LNCaP clone FGC (cell line): ENCODE measurements at places on chromosomes 4 and X.

DNA sequence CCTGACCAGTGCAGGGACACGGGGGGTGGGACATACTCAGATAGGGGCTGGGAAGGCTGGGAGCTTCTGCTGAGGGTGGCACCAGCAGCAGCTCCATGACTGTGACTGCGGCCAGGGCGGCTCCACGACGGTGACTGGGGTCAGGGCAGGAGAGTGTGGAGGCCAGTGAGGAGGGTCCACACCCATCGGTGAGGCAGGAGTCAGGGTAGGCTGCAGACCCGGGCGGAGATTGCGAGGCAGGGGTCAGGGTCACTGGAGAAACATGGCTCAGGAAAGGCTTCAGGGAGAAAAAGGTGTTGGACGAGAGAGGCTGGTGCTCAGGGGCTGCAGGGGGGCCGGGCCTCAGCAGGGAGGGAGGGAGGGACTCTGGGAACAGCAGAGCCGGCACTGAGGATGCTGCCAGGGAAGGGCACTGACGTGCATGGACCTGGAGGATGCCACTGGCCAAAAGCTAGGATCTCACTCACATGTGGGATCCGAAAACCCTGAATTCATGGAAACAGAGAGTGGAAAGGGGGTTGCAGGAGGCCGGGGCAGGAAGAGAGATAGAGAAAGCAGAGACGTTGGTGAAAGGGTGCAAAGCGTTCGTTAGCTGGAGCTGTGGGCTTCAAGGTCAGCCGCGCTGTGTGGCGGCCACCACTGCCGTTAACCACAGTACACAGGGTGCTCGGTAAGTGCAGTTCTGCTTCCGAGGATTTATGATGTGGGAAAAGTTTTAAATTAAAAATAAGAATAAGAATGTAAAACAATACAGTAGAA is 22.0 kb downstream of the ATP5ME start:
- no peak for DNase-seq

DNA sequence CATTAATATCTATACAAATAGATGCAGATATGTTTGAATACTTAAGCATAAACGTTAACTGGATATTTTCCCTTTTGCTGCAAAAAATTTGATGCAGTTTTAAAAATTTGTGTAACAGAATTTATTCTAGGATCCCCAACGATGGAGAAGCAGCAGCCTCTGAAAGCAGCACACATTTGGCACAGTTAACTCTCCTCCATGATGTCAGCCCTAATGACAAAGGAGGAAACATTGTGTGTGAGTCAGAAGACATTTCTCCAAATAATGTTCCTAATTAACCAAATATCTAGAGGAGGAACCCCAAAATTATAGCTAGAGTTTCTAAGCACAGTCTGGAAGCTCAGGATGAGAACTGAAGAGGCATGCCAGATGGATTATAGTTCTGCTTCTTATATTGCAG is 281.9 kb upstream of the MAD2L1 start:
- no peak for DNase-seq

DNA sequence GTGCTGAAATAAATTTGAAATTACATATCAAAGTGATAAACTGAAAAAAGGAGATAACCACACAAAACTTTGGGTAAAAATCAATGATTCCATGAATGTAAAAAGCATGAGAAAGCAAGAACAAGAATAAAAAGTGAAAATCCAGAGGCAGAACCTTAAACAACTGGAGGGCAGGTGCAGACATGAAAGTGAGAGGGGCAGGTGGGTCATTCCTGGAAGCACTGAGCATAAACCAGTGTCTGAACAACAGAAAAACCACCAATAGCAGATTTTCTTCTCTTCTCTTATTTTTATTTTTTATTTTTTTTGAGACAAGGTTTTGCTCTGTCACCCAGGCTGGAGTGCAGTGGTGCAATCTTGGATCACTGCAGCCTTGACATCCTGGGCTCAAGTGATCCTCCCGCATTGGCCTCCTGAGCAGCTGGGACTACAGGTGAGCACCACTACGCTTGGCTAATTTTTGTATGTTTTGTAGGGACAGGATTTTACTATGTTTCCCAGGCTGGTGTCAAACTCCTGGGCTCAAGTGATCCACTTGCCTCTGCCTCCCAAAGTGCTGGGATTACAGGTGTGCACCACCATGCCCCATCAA is 46.8 kb upstream of the GPR78 start:
- no peak for DNase-seq

DNA sequence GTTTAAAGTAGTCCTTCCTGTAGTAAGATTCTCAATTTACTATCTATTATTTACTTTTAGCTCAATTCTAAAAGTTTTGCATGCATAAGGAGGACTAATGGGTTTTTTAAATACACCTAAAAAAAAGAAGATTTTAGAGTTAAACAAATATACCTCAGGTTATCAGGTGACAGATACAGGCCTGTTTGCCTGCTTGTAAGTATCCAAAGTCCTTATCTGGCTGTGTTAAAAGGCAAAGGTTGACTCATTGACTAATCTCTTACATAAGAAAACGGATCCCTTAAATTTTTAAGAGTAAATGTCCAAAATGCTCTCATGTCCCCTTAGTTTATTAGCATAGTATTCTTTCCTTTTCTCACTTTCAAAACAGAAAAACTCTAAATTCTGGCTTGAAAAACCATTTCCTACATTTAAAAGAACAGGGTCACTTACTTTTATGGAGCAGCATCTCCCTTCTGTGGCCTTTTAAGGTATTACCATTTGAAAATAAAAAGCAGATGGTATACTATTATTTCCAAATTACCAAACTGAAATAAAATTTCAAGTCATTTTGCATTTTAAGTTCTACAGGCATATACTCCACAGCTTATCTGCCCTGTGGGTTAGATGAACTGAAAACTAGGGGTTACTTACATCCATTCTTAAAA is 4.5 kb downstream of the CBR4 start:
- DNase-seq = no peak

DNA sequence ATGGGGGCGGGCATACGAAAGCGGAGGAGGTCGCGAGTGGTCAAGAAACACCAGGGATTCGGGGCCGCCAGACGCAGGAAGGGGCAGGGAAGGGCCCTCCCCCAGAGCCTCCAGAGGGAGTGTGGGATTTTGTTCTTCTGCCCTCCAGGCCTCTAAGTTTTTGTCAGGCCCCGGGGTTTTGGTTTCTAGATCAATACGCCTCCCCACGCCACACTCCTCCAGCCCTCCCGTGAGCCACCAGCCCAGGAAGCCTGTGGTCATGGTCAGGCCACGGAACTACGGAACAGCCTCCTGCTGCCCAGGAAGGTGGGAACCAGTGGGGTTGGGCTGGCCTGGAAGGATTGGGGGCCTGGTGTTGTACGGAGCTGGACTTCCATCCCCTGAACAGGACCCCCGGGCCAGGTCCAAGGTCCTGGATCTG is 38.4 kb downstream of the CPLX1 start:
- no peak for DNase-seq

DNA sequence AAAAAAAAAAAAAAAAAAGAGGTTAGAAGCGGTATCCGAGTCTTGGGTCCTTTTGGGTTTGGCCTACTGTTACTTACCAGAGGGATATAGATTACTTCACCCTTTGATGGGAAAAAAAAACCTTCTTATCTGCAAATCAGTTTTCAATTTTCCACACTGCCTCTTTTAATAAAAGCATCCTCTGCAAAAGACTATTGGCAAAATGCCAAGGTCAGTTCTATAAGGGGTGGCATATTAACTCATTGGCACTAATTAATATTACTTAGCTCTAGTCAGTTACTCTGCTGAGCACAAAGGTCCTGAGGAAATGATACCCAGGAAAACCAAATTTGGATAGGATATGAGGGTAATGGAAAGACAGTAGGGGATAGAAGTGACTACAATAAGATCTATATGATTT is 44.3 kb upstream of the MTMR8 start:
- DNase-seq = no peak

GRCh38 chrX:142089193-142089592 is 115.9 kb downstream of the MAGEC2 start:
- DNase-seq = no peak

- DNase-seq = no peak
Observed at GRCh38 chr4:145930592-145930991, 8.0 kb downstream of the ZNF827 start.

DNA sequence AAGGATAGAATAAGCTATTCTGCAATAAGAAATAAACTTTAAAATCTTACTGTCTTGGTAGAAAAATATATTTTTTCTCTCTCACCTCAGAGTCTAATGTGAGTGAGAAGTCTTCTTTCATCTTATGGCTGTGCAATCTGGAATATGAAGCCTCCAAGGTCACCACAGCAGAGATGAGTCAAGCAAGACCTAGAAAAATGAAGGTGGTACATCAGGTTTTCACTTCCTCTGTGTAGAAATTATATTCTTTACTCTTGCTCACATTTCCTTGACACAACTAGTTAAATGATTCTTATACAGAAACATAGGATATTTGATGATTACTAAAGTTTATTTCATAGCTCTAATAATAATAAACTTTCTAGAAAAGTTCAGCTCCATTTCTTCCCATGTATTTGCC is 211.4 kb downstream of the CXXC4 start:
- DNase-seq = no peak

DNA sequence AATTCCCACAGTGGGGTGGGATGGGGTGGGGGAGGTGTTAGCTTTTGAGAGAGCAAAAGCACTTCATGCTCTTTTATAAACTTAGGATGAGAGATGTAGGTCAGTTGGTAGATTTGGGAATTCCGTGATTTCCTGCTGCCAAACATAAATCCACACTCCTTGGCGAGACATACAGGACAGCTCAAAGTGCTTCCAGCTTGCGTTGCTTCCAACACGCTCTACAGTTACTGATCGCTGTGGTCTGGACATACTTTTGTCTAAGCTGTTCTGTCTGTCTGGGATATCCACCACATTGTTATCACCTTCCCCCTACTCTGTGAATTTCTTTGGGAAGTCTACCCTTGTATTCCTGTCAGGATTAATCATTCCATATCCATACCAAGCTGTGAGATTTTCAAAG is 117.5 kb downstream of the RAPGEF2 start:
- DNase-seq = no peak

- DNase-seq = no peak
Observed at GRCh38 chr4:154616731-154617130, 4.3 kb upstream of the FGG start.

DNA sequence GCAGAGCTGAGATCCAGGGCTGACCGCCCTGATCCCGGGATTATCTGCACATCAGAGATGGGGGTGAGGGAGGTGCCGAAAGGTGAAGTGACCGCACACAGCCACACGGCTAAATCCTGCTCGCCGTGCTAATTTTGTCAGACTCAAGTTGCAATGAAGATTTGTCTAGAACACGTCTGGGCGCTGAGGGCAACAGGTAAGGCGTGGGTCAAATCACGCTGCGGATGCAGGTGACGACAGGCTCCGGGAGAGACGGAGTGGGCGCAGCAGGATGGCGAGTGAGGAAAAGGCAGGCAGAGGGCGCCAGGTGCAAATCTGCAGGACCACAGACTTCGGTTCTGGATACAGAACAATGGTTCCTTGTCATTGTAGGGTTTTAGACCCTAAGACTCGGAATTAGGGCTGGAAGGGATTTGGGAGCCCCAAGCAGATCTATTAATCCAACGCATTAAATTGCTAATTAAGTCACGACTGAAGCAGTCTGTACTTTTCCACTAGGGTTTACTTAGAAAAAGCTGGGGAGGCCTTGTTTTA is 1.9 kb upstream of the TBC1D14 start:
- DNase-seq = no peak

- DNase-seq = no peak
Observed at GRCh38 chr4:100258675-100259074, 68.4 kb upstream of the DDIT4L start.

DNA sequence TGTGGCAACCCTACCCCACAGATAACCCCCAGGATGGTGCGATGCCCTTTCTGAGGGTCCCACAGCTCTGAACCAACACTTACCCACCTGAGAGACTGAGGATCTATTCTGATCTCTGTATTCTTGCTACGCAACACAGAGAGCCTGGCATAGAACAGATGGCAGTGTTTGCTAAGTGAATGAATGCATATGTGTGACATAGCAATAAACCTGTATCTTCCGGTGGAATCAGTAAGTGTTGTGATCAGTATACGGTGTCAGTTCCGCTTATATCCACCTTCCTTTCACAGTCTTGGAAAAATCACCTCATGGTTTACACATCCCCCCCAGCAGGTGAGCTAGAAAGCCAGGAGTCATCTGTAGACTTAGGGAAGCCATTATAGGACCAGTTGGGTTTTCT is 5.9 kb upstream of the HSD17B10 start:
- no peak for DNase-seq

GRCh38 chr4:52714597-52715254 is 36.5 kb downstream of the ERVMER34-1 start:
- DNase-seq = no peak

DNA sequence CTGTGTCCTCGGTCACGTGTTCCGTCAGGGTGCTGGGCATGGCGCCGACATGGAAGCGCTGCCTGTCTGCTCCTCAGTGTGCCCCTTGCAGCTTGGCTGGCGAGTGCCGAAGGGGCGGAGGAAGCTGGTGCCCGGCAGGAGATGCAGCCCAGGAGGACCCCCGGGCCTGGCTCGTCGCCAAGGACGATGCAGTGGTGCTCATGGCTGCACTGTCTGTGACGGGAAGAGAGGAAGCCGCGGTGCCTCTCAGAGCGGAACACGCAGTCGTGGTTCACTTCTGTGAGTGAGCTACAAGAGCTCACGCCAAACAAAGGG is 38.1 kb downstream of the FGFRL1 start:
- DNase-seq = no peak

- no peak for DNase-seq
Observed at GRCh38 chr4:37758226-37758625, 68.3 kb upstream of the PGM2 start.

DNA sequence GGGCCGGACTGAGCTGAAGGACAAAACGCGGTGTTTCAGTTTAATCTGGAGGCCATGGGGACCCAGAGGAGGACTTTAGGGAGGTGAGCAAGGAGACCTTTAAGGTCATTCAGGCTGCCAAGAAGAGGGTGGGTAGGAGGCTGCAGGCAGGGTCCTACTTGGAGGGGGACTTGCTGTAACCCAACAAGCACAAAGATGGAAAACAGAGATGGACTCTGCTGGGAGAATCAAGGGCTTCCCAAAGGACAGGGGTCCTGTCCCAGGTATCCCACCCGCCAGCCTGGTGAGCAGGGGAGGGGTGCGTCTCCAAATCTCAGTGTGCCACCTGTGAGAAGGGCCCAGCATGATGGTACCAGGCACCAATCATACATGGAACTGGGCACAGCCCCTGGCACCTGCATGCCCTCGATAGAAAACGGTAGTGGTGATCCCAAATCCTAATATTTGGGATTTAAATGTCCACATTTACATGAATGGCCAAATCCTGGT is 3.9 kb upstream of the HAUS3 start:
- DNase-seq = no peak

- no peak for DNase-seq
Observed at GRCh38 chr4:128244379-128244778, 43.2 kb downstream of the PGRMC2 start.

- DNase-seq = no peak
Observed at GRCh38 chr4:184396570-184397515, 77.5 kb downstream of the IRF2 start.

GRCh38 chr4:154516318-154517029 is 24.9 kb upstream of the DCHS2 start:
- DNase-seq = no peak

DNA sequence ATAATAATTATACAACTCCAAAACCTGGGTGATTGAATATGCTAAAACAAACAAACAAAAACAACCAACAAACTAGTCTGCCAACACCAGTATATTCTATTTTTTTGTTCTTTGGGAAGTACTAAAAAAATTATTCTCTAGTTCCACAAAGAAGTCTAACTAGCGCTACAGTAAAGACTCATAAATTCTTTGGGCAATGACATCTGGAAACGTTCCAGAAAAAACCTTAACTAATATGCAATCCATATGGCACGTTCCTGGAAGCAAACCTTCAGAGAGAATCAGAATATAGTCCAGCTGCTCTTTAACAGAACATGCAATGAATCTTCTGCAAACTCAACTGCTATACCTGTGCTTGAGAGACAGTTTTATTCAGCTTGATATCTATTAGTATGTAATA is 500.1 kb downstream of the TRAM1L1 start:
- peak; percentile 17 for DNase-seq
